ENCODE measurements at places on chromosomes 2 and 18. TPM values are rescaled to one million over a fixed set of nuclear protein-coding genes. Genes with fewer than 3 reads are reported as not detected.

GRCh38 chr2:144759746-144760145 lies 239.8 kb upstream of the ZEB2 start:
- no peak for DNase-seq
- peaks cover 2% of the 10 kb centered on the region for H3K27me3 ChIP-seq
- no peak overlapping the region for H3K4me3 ChIP-seq
- no peaks in the 10 kb centered on the region for H3K4me1 ChIP-seq

GRCh38 chr2:3960106-3960505 lies 256.7 kb downstream of the DCDC2C start:
- H3K27ac ChIP-seq: no peak overlapping the region
- H3K27me3 ChIP-seq: no peaks in the 10 kb centered on the region
- no peaks in the 10 kb centered on the region for H3K4me1 ChIP-seq
- H3K36me3 ChIP-seq: no peaks in the 10 kb centered on the region

DNA sequence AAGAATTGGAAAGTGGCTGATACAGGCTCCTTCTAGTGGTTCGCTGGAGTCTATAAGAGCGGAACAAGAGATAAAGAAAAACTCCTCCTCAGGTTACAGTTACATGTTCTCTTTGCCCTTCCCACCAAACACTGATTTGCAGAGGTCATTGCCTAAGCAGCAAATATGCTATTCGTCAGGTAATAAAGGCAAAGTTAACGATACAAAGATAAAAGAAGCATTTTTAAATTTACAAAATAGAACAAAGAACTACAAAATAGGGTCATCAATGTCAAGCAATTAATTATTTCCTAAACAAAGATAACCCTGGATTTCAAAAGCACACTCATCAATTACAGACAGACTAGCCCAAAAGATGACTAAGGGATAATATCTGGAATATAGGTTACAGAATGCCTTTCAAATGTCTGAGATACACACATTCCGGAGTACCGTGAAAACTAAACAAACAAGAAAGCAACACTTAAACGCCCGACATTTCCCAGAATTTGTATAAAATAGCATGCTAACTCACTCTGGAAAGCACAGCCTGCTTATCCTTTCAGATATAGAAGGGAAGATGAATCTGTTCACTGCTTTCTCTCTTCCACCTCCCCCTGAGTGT lies 186.4 kb downstream of the MREG start:
- peaks cover 7% of the 10 kb centered on the region for H3K27me3 ChIP-seq
- DNase-seq: no peak
- H3K36me3 ChIP-seq: no peaks in the 10 kb centered on the region
- no peak overlapping the region for H3K4me3 ChIP-seq
- H3K27ac ChIP-seq: no peak overlapping the region

GRCh38 chr2:193847991-193848390 lies 1653.3 kb upstream of the TMEFF2 start:
- no peaks in the 10 kb centered on the region for H3K27me3 ChIP-seq
- H3K27ac ChIP-seq: no peak overlapping the region
- no peaks in the 10 kb centered on the region for H3K36me3 ChIP-seq
- no peak for DNase-seq
- no peak overlapping the region for H3K4me3 ChIP-seq

ATP8B1 gene
- not detected for total RNA-seq

- no peak for DNase-seq
- peaks cover 61% of the 10 kb centered on the region for H3K4me1 ChIP-seq
- no peak overlapping the region for H3K4me3 ChIP-seq
- peak overlapping the region; percentile 76 for H3K27ac ChIP-seq
Observed at GRCh38 chr2:181241797-181242196, 215.4 kb upstream of the ITGA4 start.

DNA sequence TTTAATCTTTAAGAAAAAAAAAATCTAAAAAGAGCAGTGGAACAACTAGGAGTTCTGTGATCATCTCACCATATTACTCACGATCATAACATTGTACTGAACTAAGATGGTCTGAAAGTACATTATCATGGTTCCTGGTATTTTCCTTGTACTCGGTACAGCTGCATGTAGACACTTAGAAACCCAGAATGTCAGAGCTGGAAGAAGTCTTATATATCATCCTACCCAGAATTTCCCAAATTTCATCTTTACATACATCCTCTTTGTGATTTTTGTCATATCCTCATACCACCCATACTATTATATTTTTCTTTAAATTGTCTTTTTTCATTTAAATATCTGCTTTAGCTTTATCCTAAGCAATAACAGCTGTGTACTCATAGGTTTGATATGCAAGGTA lies 12.4 kb upstream of the ST3GAL5 start:
- DNase-seq: no peak
- H3K36me3 ChIP-seq: no peaks in the 10 kb centered on the region
- peaks cover 6% of the 10 kb centered on the region for H3K27me3 ChIP-seq
- peaks cover 9% of the 10 kb centered on the region for H3K4me1 ChIP-seq
- no peak overlapping the region for H3K27ac ChIP-seq

GRCh38 chr2:45938649-45939511 lies 287.4 kb downstream of the PRKCE start:
- peaks cover 3% of the 10 kb centered on the region for H3K4me1 ChIP-seq
- H3K36me3 ChIP-seq: no peaks in the 10 kb centered on the region
- H3K27ac ChIP-seq: no peak overlapping the region
- DNase-seq: no peak

GRCh38 chr2:172287190-172287589 lies 140.2 kb upstream of the ITGA6 start:
- H3K27ac ChIP-seq: no peak overlapping the region
- H3K4me1 ChIP-seq: peaks cover 2% of the 10 kb centered on the region
- DNase-seq: no peak

GRCh38 chr2:125935559-125935958 lies 720.4 kb upstream of the GYPC start:
- no peaks in the 10 kb centered on the region for H3K36me3 ChIP-seq
- no peak for DNase-seq
- no peaks in the 10 kb centered on the region for H3K27me3 ChIP-seq
- H3K4me3 ChIP-seq: no peak overlapping the region
- no peak overlapping the region for H3K27ac ChIP-seq

FNDC4 gene
- total RNA-seq: 0.30 TPM

DNA sequence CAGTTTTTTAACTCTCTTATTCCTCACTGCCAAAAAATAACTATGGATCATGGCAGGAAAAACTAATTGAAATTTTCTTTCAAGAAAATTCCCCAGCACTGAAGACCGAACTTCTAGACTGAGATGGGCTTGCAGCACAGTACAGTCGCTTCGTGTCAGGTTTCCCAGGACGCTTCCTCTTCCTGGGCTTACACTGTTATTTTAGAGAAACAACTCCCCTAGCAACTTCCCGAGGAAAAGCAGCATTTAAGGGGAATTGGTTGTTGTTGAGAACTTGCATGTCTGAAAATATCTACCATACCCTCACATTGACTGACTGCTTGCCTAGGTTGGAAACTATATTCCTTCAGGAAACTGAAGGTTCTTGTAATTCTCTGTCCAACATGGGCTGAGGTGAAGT lies 95.8 kb downstream of the NOL10 start:
- no peaks in the 10 kb centered on the region for H3K4me1 ChIP-seq
- H3K4me3 ChIP-seq: no peak overlapping the region
- no peak for DNase-seq
- H3K27ac ChIP-seq: no peak overlapping the region
- peaks cover 67% of the 10 kb centered on the region for H3K36me3 ChIP-seq

GRCh38 chr18:26706911-26707351 lies 158.6 kb downstream of the AQP4 start:
- no peak overlapping the region for H3K4me3 ChIP-seq
- no peaks in the 10 kb centered on the region for H3K36me3 ChIP-seq
- H3K27ac ChIP-seq: no peak overlapping the region
- DNase-seq: no peak
- H3K4me1 ChIP-seq: peaks cover 39% of the 10 kb centered on the region
- peaks cover 4% of the 10 kb centered on the region for H3K27me3 ChIP-seq

DNA sequence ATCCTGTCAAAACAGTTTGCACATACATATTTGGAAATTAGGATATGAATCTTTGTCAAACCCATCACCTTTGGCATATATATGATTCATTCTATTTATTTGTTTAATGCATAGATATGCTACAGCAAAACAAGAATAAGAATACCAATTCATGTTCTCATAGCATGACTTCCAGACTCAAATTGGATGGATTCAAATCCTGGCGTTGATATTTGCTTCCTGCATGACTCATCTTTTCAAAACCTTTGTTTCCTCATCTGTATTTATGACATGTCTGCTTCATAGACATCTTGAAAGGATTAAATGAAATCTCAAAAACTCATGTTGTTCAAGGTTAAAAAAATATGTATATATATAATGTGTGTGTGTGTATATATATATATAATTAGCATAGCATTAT lies 261.3 kb downstream of the MBD5 start:
- no peak overlapping the region for H3K27ac ChIP-seq
- no peaks in the 10 kb centered on the region for H3K4me1 ChIP-seq
- no peak overlapping the region for H3K4me3 ChIP-seq
- no peaks in the 10 kb centered on the region for H3K36me3 ChIP-seq
- no peaks in the 10 kb centered on the region for H3K27me3 ChIP-seq
- no peak for DNase-seq

DNA sequence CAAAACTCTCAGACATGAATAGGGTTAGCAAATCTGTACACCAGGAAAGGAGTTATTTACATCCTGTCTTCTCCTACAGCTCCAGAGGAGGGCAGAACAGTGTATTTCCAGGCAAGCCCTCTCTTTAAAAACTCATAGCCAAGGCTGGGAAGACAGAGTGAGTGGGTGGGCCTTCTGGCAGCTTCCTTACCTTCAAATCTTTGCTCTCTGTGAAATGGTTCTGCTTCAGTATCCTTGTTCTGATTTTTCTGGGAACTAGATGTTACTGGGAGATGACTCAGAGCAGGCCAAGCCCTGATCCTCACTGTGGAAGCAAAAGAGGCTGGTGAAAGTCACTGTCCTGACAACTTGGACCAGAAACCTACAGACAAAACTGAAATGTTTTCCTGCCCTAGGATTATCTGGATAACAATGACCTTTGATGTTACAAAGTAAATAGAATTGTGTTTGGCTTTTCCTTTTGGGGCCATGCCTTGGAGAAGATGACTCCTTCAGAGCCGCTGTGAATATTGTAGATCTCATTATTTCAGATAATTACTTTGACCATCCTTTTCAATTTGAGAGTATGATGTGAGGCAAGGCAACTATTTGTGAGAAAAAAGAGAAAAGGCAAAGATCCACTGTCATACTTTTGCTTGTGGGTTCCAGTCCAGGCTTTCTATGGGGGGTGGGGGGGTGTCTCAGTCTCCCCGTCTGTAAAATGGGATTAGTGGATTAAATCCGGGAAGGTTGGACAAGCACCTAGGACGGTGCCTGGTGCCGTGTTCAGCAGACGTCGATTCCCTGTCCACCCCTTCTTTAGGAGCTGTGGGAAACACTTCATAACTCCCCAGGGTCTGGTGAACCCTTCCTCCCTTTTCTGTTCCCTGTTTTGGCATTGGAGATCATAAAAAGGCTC lies 644 bp upstream of the QPCT start:
- DNase-seq: no peak
- H3K27ac ChIP-seq: no peak overlapping the region
- H3K4me1 ChIP-seq: peaks cover 19% of the 10 kb centered on the region
- peak overlapping the region; percentile 70 for H3K4me3 ChIP-seq

LCLAT1 gene
- total RNA-seq: 28.9 TPM

GRCh38 chr18:74392323-74392722 lies 64.8 kb downstream of the DIPK1C start:
- peaks cover 17% of the 10 kb centered on the region for H3K4me1 ChIP-seq
- H3K36me3 ChIP-seq: no peaks in the 10 kb centered on the region
- no peak for DNase-seq
- H3K27me3 ChIP-seq: peaks cover 49% of the 10 kb centered on the region
- H3K27ac ChIP-seq: no peak overlapping the region

TBC1D8 gene
- 0.87 TPM for total RNA-seq

DNA sequence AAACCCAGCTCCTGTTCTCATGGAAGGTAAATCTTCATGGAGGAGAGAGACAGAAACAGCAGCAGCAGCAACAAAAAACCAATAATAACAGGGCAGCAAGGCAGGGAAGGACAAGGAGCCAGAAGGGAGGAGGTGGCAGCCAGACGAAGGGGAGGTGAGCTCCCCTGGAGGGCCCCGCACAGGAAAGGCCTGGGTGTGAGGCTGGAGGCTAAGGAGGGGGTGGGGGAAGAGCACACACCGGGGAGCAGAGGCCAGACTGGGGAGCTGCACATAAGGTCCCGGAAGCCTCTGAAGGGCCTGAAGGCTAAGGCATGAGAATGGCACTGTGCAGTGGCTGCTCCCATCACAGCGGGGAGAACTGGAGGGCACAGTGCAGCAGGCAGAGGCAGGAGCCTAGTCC lies 94.8 kb upstream of the SMAD7 start:
- no peak overlapping the region for H3K4me3 ChIP-seq
- H3K27ac ChIP-seq: no peak overlapping the region
- no peaks in the 10 kb centered on the region for H3K27me3 ChIP-seq
- peaks cover 14% of the 10 kb centered on the region for H3K36me3 ChIP-seq
- H3K4me1 ChIP-seq: peaks cover 11% of the 10 kb centered on the region

- H3K4me1 ChIP-seq: peaks cover 2% of the 10 kb centered on the region
- peaks cover 4% of the 10 kb centered on the region for H3K27me3 ChIP-seq
- no peak overlapping the region for H3K4me3 ChIP-seq
- H3K27ac ChIP-seq: no peak overlapping the region
- no peaks in the 10 kb centered on the region for H3K36me3 ChIP-seq
Observed at GRCh38 chr18:63604791-63605567, 17.8 kb downstream of the SERPINB13 start.

- no peaks in the 10 kb centered on the region for H3K36me3 ChIP-seq
- no peak overlapping the region for H3K27ac ChIP-seq
- H3K4me3 ChIP-seq: no peak overlapping the region
- peaks cover 11% of the 10 kb centered on the region for H3K4me1 ChIP-seq
- DNase-seq: peak; percentile 24
Observed at GRCh38 chr2:96470636-96471035, 34.5 kb downstream of the NEURL3 start.

- H3K4me3 ChIP-seq: no peak overlapping the region
- DNase-seq: no peak
- H3K4me1 ChIP-seq: no peaks in the 10 kb centered on the region
- H3K36me3 ChIP-seq: no peaks in the 10 kb centered on the region
- peaks cover 26% of the 10 kb centered on the region for H3K27me3 ChIP-seq
- no peak overlapping the region for H3K27ac ChIP-seq
Observed at GRCh38 chr18:48385596-48385995, 23.6 kb downstream of the ZBTB7C start.

DNA sequence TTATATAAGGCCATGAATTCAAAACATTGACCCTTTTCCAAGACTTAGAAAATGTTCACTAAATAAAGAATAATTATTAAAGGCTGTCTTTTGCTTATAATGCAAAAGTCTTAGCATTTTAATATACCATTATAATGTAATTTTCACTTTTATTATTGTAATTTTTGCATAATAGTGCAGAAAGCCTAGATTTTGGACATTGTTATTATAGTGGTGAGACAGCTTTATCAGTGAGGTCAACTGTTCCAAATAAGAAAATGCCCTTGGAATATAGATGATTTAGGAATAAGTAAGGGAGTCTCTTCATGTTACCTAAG lies 56.6 kb downstream of the ATIC start:
- no peak overlapping the region for H3K27ac ChIP-seq
- no peaks in the 10 kb centered on the region for H3K27me3 ChIP-seq
- no peak overlapping the region for H3K4me3 ChIP-seq
- H3K4me1 ChIP-seq: no peaks in the 10 kb centered on the region
- H3K36me3 ChIP-seq: peaks cover 26% of the 10 kb centered on the region
- DNase-seq: no peak

CRIM1 gene
- 12.4 TPM for total RNA-seq

GRCh38 chr2:100262046-100262445 lies 60.3 kb downstream of the LONRF2 start:
- H3K4me3 ChIP-seq: no peak overlapping the region
- no peaks in the 10 kb centered on the region for H3K27me3 ChIP-seq
- DNase-seq: no peak
- H3K4me1 ChIP-seq: peaks cover 1% of the 10 kb centered on the region
- H3K27ac ChIP-seq: no peak overlapping the region

GRCh38 chr2:30828586-30828985 lies 21.3 kb upstream of the CAPN13 start:
- DNase-seq: no peak
- H3K4me1 ChIP-seq: no peaks in the 10 kb centered on the region
- H3K27me3 ChIP-seq: no peaks in the 10 kb centered on the region
- no peaks in the 10 kb centered on the region for H3K36me3 ChIP-seq
